ENCODE measurements at places on chromosomes 16 and 17.

- DNase-seq: no peak
These were observed 14.3 kb downstream of the SNX29 start for GRCh38 chr16:11990702-11991390.

GRCh38 chr17:77373299-77374169 is 232.8 kb downstream of the SEC14L1 start:
- peak; percentile 80 for DNase-seq

DNA sequence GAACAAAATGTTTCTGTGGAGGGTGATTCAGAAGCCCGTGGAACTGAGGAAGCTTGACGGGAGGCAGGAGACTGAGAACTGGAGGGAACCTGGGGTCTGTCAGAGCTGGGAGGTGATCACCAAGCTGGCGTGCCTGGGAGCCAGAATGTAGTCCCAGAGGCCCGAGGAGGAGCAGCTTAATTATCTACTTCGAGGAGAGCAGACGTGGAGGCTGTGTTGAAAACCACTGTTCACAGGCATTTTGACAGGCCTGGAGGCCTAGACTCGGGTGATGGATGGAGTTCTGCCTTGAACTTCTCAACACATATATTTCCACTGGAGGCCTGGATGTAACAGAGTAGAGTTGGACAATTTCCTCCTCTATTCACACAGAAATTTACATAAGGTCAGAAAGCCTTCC is 177.7 kb upstream of the SALL1 start:
- DNase-seq: no peak

- DNase-seq: no peak
These were observed 180.1 kb upstream of the SDK2 start for GRCh38 chr17:73824321-73824720.

- no peak for DNase-seq
These were observed at the start of gene LPCAT2 for GRCh38 chr16:55508941-55509931. Gene LPCAT2 (plus strand): TSS chr16:55509072. CDS start chr16:55509182, 110 bp downstream.

DNA sequence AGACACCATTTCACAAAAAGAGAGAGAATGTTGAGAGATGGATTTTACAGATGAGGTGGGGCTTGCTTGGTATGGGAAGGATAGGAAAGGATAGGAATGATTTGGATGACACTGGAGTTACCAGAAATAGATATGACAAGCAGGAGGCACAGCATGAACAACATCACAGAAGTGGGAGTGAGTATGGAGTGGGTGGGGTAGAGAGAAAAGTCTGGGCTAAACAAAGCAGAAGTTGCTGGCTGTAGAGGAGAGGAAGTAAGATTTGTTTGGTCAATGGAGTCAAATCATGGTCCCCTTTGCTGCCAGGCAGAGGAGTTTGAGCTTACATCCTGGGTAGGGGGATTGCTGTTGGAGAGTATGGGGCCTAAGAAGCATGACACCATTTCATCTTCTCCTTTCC is 101.7 kb downstream of the VAT1L start:
- DNase-seq: no peak

- DNase-seq: no peak
These were observed 35.1 kb downstream of the SHCBP1 start for GRCh38 chr16:46586011-46586577.
